NCI-H187 treated with DMSO at 0.1 percent for 48 hours (cell line): ENCODE measurements at places on chromosomes 3 and 15.

- DNase-seq, result no peak
Measured at GRCh38 chr3:157746391-157746790, 243.2 kb upstream of the VEPH1 start.

DNA sequence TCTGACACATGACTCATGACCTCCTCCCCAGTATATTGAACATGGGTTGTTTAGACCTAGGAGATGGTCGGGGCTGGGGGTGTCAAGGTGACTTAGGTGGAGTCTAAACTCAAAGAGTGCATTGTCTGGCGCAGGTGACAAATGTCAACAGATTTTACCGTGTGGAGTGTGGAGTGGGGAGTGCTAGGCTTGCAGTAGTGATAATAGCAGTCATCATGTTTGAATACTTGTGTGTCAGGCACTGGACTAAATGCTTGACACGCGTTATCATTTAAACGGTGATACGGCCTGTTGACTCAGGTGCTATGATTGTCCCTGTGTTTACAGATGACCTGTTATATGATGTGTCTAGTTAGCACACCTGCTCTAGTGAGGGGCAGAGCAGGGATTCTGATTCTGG, 30.8 kb downstream of the MUC20 start:
- DNase-seq, result peak; percentile 80

GRCh38 chr15:78681281-78682003, 40.4 kb upstream of the CHRNB4 start:
- DNase-seq, result no peak

GRCh38 chr15:64037116-64037515, 9.2 kb downstream of the DAPK2 start:
- no peak for DNase-seq

DNA sequence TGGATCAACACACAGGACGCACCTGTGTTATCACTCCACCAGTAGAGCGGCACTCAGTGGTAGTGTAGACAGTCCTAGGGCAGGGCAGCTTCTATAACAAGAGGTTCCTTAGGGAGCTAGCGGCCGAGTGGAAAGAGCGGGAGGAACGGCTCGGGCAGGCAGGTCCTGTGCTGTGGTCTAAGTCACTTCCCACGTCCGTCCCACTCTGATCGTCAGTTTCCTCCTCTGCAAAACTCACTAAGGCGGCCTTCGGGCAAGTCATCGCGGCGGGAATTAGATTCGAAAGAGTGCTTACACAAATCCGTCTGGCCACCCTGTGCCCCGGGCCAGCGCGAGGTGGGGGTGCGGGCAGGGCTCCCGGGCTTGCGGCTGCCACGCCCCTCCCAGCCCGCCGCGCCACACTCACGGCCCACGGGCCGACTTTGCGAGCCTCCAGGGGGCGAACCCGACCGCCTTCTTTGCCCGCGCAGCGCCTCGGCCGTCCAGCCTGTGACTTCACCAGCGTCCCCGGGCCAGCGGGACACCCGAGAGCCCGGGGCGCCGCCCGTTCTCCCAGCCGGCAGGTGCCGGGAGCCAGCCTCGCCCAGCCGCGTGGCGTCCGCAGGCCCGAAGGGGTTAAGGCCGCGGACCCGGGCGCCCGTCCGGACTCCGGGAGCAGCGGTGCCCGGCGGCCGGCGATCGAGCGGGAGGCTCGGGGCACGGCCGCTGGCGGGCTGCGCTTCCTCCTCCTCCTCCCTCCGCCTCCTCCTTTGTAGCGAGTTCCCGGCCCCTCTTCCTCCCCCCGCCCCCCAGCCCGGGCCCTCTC, 416 bp upstream of the CORO2B start:
- DNase-seq, result no peak

- DNase-seq, result no peak
Measured at GRCh38 chr3:110015231-110015963, 678.1 kb upstream of the DPPA4 start.

GRCh38 chr15:79478108-79478507, 46.0 kb downstream of the MINAR1 start:
- no peak for DNase-seq

GRCh38 chr3:50568947-50569749, at the start of gene HEMK1:
Gene HEMK1, plus strand, starts transcription at chr3:50569522. Its CDS starts 1,583 bp downstream, at chr3:50571105.
- DNase-seq, result peak; percentile 46

GRCh38 chr3:33678073-33678472, 40.0 kb downstream of the CLASP2 start:
- DNase-seq, result no peak

GRCh38 chr3:85821130-85821756, 862.5 kb downstream of the CADM2 start:
- DNase-seq, result no peak

GRCh38 chr15:29770796-29771195, 51.5 kb downstream of the TJP1 start:
- no peak for DNase-seq

DNA sequence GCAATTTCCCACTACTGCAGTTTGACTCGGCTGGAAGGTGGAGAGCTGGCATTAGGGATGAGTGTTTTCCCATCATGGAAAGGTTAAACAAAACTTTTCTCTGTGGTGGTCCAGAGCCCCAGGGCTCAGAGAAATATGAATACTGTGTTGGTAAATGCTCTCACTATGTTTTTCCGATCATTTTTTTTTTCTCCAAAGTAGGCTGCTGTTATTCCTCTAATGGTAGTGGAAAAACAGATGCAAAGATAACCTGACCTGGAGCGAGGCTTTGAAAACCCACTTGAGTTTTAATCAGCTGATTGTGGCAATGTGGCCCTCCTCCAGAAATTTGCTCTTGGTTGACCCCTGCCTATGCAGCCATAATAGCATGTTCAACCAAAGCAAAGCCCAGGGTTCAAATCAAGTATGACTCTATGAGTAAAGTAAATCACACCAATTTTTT, 320.8 kb upstream of the CTNNB1 start:
- no peak for DNase-seq

DNA sequence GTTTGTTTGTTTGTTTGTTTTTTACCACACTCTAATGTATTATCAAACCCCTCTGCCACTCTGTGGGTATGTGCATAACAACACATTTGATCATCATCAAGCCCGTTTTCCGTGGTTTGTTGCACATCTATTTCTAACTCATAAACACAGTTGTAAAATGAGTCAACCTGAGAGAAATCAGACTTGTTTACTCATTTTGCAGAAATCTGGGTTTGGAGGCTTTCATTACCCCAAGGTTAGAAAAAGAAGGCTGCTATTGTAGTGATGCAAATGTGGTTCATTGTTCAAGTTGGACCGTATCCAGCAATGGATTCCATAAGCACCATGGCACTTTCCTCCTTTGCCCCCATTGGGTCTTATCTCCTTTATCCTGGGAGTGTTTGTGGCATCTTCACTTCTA, 353.2 kb upstream of the SOX2 start:
- DNase-seq, result no peak

GRCh38 chr15:50257924-50258323, 7.6 kb downstream of the HDC start:
- DNase-seq, result no peak

DNA sequence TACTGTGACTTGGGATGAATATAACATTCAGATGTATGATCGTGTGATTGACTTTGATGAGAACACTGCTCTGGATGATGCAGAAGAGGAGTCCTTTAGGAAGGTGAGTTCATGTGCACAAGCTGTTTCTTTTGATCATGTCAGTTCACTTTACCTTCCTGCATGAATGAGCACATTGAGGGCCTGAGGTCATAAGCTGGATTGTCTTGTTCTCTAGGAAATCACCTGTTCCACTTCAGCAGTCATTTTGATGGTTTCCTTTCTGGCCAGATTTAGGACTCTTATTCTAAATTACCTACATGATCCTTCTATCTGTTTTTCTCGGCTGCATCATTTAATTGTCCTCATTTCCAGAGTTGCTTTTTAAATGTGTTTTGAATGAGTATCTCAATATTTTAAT, 4.1 kb downstream of the RCN2 start:
- DNase-seq, result no peak

- no peak for DNase-seq
Measured at GRCh38 chr3:157948605-157949383, 157.4 kb downstream of the SHOX2 start.

DNA sequence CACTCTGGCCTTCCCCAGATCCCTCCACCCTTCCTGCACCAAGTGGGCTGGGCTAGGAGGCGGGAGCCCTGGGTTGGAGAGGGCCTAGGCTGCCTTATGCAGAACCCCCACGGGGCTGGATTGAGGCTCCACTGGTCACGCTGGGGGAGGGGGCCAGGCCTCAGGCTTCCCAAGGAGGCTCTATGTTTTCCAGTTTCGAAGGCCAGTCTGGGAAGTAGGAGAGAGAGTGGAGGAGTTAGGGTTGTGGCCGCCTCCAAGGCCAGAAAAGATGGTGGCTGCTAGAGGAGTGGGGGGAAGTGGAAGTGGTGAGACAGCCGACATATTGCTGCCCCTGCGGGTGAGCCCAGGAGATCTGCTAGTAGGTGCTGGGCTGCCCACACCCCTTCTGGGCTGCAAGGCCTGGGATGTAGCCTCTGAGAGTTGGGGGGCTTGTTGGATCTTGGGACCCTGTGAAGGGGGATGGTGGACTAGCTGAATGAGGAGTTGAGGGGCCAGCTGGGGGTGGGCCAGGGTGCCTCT, 1.2 kb downstream of the GNAI2 start:
- DNase-seq, result no peak

- DNase-seq, result no peak
Measured at GRCh38 chr3:8324747-8325146, 176.9 kb upstream of the LMCD1 start.

DNA sequence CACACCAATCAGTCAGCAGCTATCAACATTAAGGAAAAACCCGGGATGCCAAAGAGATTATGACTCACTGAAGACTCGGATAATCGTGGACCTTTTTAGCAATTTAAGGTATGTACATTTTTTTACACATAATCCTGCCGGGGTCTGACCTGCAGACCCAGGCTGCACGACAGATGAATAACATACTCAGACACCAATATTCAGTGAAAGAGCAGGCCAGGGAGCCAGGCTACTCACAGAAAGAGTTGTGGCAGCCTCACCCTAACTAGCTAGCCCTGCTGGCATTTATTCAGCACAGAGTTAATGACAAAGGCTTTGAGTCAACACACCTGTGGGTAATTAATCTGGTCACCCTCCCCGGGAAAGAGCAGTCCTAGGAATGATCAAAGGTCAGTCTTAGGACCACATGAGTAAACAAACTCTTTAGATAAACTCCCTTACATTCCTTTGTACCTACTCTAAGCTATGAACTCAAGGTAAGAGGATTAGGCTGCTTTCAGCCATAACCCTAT, 727.5 kb downstream of the TBL1XR1 start:
- no peak for DNase-seq

- no peak for DNase-seq
Measured at GRCh38 chr15:39495871-39496840, 84.7 kb upstream of the THBS1 start.

DNA sequence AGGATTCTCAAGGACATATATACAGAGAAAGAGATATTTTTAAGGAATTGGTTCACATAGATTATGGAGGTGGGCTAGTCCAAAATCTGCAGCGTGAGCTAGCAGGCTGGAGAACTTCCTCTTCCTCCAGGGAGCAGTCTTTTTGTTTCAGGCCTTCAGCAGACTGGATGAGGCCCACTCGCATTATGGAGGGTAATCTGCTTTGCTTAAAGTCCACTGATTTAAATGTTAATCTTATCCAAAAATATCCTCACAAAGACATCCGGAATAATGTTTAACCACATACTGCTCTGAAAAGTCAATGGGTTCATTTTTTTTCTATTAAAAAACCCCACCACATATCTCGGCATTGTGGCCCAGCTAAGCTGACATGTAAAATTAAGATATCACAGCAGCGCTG, 22.2 kb upstream of the NRROS start:
- DNase-seq, result no peak

DNA sequence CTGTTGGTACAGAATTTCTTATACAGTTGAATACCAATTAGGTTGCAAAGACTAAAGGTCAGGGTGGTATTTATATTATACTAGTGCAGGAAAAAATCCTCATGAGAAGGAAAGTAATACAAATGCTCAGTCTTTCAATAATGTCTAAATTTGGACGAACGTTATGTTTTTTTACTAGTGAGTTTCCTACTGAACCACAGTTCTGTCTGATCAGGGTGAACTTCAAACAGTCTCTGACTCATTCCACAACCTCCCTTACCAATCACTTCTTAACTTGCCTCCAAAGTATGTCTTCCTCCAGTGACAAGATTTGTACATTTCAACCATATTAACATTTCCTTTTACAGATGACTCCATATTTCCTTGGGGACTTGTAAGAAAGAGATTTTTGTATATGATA, 3.4 kb downstream of the TMEM212 start:
- DNase-seq, result no peak

DNA sequence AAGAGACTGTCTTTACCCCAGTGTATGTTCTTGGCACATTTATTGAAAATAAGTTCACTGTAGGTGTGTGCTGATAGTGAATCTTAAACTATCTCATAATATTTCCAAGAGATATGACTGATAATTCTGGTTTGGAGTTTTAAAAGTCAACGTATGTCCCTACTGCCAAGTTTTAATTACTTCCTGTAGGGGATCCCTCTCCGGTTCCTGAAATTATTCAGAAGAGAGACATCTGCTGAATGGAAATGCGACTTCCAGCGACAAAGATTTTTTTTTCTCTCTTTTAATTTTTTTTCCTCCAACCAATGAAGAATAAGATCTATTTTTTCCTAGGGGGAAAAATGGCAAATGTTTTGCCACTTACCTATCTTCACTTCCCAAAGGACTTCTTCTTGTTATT, 498.9 kb upstream of the TGFBR2 start:
- no peak for DNase-seq

DNA sequence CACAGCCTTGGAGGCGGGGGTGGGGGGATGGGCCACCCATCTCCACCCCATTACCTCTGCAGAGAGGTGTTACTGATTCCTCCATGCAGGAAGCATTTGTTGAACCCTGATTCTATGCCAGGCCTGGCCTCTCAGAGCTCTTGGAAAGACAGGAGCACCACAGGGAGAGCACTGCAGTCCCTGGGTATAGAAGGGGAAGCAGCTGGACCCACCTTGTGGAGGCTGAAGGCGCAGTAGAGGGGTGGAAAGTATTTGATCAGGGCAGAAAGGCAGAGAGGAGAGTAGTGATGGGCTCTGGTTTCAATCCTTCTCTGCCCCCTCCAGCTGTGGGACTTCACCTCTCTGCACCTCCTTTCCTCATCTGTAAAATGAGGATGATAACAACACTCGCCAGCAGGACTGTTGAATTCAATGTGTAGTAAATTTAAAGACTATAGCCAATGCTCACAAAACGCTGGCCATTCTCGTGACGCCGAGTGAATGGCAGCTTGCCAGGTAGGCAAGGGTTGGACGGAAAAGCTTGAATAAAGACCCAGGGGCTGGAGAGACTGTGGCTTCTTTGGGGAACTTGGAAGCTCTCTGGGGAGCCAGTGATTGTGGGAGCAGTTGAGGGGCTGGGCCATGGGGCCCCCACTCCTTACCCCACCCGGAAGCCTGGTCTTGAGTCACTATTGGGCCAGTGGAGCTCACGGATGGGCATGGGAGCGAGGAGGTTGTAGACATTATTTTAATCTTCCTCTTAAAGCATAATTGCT, 8.0 kb upstream of the CCDC33 start:
- DNase-seq, result no peak

- no peak for DNase-seq
Measured at GRCh38 chr15:32656091-32656490, 14.6 kb downstream of the SCG5 start.
